ENCODE measurements at places on chromosomes 4 and X.

DNA sequence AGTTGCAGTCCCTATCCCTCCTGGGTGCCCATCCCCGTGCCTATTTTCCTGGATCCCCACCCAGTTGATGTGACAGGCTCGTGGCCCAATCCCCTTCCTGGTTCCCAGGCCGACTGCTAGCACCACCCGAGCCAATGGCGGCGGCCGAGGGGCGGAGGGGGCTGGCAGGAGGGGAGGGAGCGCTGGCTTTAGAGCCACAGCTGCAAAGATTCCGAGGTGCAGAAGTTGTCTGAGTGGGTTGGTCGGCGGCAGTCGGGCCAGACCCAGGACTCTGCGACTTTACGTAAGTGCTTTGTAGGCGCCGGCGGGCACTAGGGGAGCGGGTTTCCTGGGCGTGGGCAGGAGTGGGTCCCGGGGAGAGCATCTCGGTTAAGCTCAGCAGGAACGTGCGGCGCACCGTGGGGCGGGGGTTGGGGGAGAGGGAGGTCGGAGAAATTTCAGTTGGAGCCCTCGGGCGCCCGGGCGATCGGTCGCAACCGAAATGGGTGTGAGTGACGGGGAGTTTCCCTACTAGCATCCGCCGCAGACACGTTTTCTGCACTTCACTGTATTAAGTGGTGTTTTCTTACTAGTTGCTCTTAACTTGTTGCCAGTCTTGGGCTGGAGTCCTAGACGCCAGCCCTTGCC lies at the start of gene PLS3:
Gene PLS3, plus strand, starts transcription at position 197 of the 627 bp plus-strand sequence. CDS start 49,077 bp downstream, outside the sequence.
- no peak for DNase-seq

DNA sequence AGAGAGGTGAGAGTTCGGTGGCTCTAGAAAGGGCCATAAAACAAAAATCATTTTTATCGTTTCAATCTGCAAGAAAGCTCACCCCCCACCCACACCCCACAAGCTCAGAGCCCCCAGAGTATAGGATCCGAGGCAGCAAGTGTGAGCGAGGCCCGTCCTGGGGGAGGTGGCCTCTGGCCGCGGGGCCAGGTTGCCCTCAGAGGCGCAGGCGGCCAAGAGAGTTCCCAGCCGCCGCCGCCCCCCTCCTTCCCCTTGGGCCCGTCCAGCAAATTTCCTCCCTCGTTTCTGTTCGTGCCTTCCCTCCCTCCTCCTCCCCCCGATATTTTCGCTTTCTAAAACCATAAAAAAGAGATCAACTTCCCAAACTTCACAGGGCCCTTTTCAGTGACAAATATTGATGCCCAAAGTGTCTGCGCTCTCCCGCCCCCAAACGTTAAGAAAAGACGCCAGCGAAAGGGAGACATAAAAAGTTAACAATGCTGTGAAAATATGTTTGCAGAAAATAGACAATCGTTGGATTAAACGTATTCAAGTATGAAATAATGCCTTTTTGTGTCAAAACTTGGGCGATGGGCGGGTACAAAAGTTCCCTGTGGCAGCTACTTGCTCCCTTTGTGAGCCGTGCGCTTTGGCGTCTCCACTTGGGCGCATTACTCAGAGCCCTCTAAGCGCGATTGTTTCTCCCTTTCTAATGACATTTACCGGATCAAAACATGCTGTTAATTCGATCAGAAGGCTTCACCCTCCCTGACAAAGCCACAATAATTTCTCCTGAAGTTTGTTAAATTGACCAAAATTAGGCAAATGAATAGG lies 1.1 kb upstream of the HELT start:
- DNase-seq = no peak

- DNase-seq = no peak
These were observed 17.9 kb downstream of the COQ2 start for GRCh38 chr4:83266689-83267088.

GRCh38 chr4:11724731-11725130 lies 296.0 kb upstream of the HS3ST1 start:
- no peak for DNase-seq

DNA sequence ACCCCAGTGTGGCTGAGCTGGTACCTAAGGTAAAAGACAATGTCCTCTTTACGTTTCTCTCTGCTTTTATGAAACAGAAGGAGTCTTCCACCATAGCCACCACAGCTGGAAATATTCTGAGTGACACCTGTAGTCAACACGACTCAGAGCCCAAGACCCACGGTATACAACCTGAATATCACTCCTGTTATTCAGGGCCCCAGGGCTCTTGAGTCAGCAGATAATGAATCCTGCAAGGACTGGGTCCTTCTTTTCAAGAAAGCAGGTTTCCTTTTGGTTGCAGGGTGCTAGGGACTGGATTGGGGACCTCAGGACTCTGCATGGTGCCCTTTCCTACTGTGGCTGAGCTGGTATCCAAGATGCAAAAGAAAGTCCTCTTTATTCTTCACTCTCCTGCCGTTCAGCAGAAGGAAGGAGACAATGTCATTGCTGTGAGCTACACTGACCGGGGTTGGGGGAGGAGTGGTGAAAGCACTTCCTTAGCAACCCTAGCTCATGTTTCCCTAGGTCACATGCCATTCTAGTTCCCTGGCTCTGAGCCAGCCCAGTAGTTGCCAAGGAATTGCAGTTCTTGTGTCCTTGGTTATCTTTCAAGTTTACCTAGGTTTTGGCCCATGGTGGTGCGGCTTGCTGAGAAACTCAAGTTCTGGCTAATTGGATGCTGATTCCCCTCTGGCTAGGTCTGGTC lies 23.7 kb upstream of the UNC5C start:
- DNase-seq = no peak

- DNase-seq = no peak
These were observed 56.6 kb upstream of the MAGED1 start for GRCh38 chrX:51836823-51837222.

GRCh38 chrX:40883021-40883619 lies 147.8 kb upstream of the MED14 start:
- no peak for DNase-seq

- no peak for DNase-seq
These were observed 22.3 kb downstream of the RBMX start for GRCh38 chrX:136858007-136858756.

- DNase-seq = no peak
These were observed 14.0 kb downstream of the DIPK2B start for GRCh38 chrX:45186643-45187026.

- no peak for DNase-seq
These were observed 660 bp upstream of the HSPA4L start for GRCh38 chr4:127781300-127782024.

- DNase-seq = no peak
These were observed 23.6 kb downstream of the TMEM255A start for GRCh38 chrX:120287513-120288112.

- peak; percentile 72 for DNase-seq
These were observed at the start of gene NAP1L5 for GRCh38 chr4:88697588-88698329. Gene NAP1L5, minus strand, starts transcription at chr4:88697829. Its CDS starts 75 bp downstream, at chr4:88697754.

- DNase-seq = no peak
These were observed 24.1 kb upstream of the MAGEB16 start for GRCh38 chrX:35773958-35774564.

- no peak for DNase-seq
These were observed 191.4 kb downstream of the NDST4 start for GRCh38 chr4:114921790-114922591.
